Kasumi-1 (cell line): ENCODE measurements at places on chromosomes 5 and 9.

DNA sequence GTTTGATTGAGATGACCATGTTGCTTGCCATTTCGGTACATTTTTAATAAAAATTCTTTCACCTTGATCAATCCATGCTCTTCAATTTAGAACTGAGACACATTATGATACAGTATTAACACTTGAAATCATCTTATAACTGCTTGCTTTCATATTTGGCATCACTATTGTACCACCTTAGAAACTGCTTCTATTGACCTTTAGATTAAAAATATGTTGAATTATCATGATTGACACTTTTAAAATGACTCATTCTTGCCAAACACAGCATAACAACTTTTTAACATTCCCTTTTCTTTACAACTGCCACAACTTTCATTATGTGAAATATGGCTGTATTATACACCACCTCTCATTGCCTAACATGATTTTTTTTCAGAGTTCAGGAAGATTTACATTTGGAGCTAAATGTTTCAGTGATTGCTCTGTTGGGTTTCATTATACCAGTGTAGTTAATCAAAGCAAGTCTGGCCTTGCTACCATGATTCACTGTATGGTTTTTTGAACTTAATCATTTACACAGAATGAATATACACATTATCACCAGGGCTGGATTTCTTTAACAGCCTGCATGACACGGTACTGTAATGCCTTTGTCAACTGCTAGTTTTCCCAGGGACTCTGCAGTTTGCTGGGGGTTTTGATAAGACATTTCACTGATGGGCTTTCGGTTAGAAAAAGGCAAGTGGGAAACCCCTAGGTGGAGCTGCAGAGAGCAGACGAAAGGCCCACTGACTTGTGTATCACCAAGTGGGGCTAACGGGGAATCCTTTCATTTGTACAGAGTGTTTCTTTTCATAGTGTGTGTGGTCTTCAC lies 93.6 kb upstream of the TLE4 start:
- DNase-seq, result peak; percentile 43

DNA sequence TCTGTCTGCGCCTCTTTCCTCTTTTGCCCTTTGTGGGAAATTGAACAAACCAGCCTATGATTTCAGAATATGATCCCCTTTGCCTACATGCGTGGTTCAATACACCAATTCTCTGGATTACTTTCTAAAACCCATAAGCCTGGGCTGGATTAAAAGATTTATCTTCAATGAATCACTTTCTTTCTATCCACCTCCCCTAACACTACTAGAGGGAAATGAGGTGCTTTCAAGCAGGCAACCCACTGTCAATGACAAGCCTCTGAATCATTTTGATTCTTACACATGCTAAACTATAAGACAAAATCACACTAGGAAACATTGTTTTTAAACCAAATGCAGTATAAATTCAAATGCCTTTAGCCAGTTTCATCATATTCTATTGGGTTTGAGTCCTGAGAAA lies 257.5 kb downstream of the AGTPBP1 start:
- DNase-seq, result no peak

DNA sequence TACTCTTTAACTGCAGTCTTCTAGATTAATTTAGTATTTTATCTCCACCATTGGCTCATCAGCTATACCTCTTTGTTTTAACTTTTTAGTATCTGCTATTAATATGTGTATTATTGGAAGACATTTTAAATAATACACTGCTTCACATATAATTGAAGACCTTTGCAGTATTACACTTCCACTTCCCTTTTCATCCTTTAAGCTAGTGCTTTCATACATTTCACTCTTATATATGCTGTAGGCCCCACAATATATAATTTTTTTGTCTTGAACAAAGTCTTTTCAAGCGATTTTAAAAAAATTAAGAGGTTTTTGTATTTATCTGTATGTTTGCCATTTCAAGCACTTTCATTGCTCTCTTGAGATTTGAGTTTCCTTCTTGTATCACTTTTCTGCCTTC lies 8.6 kb upstream of the LPCAT1 start:
- DNase-seq, result no peak

DNA sequence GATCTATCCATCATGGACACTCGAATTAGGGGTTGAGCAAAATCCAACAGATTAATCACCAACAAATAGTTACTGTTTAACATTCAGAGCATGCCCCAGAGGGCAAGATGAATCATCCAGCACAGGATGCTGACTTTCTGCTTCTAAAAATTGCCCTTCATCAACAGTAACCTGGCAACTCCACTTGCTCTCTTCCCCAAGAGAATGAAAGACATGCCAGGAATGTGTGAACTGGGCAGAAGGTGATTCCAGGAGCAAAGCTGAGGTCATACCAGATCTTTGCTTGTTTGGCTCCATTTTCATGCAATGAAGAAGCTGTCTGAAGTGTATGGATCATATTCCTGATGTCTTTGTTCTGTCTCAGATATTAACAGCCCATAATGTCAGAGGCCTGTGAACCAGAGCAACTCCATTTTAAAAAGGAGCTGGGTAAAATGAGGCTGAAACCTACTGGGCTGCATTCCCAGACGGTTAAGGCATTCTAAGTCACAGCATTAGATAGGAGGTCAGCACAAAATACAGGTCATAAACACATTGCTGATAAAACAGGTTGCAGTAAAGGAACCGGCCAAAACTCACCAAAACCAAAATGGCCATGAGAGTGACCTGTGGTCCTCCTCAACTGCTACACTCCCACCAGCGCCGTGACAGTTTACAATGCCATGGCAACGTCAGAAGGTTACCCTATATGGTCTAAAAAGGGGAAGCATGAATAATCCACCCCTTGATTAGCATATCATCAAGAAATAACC lies 2.5 kb upstream of the ZNF367 start:
- DNase-seq, result peak; percentile 46

DNA sequence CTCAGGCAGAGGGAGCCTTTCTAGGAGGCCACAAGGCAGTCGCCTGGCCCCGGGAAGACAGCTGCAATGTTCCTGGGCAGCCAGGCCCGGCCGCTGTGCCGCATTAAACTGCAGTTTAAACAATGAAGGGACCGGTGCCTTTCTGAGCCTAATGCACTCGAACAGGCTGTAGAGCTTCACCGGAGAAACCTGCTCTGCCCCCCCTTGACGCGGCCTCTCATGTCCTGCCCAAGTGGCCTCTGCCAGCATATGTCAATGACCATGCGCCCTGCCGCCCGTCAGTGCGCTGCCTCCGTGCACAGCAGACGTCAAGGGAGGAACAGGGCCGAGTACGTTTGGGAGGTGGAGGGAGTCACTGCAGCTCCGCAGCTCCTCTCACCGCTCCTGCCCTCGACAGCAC lies 38.4 kb upstream of the BARHL1 start:
- no peak for DNase-seq
